Activated CD8-positive, alpha-beta T cell treated with anti-CD3 and anti-CD28 coated beads, Interleukin-2, amount 10 ng/mL, durations not matched to agents 7 days and 5 days (primary cell): ENCODE measurements at places on chromosomes 4 and X. TPM values are rescaled to one million over a fixed set of nuclear protein-coding genes. Genes with fewer than 3 reads are reported as not detected.

DNA sequence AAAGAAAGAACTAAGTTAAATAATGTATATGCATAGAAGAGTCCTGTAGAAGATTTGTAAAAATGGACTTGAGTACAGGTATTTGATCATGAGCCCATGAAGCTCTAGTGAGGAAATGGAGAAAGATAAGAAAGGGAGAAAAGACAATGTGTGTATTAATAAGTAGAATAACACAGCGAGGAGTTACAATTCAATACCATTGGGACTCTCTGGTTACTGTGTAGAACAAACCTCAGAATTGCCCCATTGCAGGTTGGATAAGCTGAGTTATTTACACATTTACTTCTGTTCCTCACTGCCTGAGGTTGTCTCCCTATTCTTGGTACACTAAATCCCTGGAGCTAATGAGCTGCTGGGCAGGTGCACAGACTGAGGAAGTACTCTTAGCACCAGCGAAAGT is 33.3 kb downstream of the BANK1 start:
- no peak for DNase-seq

GRCh38 chr4:101813604-101814003 is 23.1 kb downstream of the BANK1 start:
- DNase-seq: no peak

- DNase-seq: no peak
Observed at GRCh38 chr4:132557660-132558059, 591.4 kb upstream of the PCDH10 start.

- no peak for DNase-seq
Observed at GRCh38 chr4:3405176-3405575, 36.6 kb upstream of the HGFAC start.

TRAM1L1 gene
- not detected for total RNA-seq

SOX3 gene
- total RNA-seq: not detected

NAP1L5 gene
- 4.8 TPM for total RNA-seq

DNA sequence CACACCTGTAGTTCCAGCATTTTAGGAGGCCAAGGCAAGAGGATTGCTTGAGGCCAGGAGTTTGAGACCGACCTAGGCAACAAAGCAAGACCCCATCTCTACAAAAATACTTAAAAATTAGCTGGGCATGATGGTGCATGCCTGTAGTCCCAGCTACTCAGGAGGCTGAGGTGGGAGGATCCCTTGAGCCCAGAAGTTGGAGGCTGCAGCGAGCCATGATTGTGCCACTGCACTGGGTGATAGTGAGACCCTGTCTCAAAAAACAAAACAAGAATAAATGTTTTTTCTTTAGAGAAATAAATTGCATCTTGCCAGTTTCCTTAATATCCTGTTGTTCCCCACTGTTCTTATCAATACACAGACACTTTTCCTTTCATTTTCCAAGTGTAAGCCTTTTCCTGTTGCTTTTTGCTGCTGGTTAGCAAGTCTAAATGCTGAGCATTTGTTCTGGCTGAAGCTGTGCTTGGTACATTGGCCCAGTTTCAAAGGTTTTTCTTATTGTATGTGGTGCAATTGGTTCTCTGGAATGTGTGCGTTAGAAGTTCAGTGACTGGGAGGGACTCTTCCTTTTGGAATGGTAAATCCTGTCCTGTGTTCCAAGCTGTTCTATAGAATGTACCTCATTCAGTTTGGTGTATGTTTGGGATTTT is 98.2 kb downstream of the AFF1 start:
- no peak for DNase-seq

DNA sequence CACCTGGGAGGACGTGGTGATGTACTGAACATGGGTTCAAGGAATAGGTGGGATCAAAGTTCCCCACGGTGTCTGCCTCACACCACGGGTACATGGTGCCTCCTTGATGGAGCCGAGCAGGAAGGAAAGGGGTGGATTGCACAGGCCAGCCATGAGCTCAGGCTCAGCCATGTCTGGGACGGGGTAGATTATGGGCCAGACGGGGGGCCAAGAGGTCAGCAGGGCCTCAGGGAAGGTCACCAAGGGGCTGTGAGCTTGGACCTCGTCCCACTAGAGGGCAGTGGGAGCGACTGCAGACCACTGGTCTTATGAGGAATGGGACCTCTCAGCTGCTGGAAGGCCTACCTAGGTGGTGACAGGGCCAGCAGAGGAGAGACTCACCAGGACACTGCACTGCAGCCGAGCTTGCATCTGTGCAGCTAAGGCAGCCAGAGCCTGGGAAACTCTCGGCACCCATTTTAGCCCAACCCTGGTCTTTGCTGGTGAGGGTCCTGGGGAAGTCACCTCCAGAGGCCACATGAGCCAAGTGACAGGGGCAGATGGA is 38.4 kb downstream of the JAKMIP1 start:
- DNase-seq: no peak
